Activated T-cell treated with anti-CD3 and anti-CD28 coated beads for 1 hour (primary cell): ENCODE measurements at places on chromosomes 1 and 21.

- no peak for DNase-seq
These were observed 72.7 kb downstream of the HUNK start for GRCh38 chr21:31945546-31945945.

GRCh38 chr1:229440851-229441537, 7.1 kb upstream of the ACTA1 start:
- no peak for DNase-seq

DNA sequence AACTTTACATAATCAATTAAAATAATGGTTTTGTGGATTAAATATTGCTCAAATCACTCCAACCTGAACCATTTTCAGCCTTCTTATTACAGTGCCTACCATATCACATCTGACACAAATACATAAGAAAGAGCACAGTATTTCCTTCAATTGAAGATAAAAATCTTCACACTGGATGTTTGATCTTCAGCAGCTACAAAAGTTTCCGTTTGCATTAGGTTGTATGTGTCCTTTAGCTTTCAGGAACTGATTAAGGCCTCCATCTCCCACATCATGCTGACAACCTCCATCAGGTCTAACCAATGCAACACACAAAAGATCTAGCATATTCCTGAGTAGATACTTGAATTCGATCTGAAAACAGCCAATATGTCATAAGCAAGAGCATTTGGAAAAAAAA, 195.1 kb upstream of the NR5A2 start:
- DNase-seq: no peak

DNA sequence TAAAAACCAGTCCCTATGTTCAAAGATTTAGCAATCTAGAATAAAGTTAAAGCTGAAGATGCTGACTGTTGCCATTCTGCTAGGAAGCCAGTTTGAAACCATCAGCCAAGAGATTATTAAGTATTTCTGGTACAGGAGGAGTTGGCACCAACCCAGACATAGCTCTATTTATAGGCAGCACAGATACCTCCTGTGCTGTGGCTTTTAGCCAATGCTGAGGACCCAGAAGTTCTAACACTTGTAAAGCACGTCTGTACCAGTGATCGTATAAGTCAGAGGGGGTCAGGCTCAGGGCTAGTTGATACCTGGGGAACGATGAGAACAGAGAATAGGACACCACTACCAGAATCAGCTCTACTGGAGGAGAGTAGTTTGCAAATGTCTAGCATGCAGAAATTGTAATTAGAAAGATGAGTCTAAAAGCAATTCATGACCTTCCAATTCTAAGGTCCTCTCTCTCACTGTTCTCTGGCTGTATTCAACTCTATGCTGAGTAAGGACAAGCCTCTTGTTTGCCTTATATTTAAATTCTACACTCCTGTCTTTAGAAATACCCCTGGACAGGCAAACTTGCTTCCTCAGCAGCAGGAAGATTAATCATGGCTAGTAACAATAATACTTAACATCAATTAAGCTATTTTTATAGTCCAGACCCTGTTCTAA, 96.8 kb upstream of the PALMD start:
- DNase-seq: no peak

- no peak for DNase-seq
These were observed 86.1 kb upstream of the PBX1 start for GRCh38 chr1:164472841-164473240.

DNA sequence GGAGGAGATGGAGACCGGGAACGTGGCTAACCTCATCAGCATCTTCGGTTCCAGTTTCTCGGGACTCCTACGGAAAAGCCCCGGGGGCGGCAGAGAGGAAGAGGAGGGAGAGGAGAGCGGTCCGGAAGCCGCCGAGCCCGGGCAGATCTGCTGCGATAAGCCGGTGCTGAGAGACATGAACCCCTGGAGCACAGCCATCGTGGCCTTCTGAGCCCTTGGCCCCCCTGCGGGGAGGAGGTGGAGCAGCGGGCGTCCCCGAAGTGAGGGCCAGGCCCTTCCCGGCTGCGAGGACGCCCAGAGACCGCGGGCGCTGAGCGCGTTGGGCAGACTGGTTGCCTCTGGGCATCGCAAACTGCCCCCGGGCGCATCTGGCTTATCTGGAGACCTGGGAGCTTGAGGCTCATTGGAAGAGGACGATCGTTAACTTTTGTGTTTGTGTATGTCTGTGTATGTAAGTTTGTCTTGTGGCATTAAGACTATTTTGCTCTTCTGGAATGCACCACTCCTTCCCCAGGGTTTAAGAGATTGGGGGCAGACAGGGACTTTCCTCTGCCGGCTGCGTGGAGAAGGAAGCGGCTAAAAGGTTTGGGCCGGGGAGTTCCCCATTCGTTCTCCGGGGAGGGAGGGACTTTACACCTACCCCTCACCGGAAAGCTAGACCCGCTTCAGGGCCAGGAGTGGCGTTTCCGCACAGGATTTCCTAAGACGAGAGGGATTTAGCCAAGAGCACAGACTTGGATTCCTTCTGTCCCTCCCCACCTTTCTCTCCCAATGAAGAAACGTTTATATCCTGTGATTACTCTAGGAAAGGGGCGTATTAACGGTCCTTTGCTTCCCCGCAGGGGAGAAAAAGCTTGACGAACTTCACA, 1.4 kb downstream of the IER5 start:
- peak; percentile 52 for DNase-seq

- DNase-seq: no peak
These were observed 38.6 kb downstream of the NFIA start for GRCh38 chr1:61120998-61121397.

DNA sequence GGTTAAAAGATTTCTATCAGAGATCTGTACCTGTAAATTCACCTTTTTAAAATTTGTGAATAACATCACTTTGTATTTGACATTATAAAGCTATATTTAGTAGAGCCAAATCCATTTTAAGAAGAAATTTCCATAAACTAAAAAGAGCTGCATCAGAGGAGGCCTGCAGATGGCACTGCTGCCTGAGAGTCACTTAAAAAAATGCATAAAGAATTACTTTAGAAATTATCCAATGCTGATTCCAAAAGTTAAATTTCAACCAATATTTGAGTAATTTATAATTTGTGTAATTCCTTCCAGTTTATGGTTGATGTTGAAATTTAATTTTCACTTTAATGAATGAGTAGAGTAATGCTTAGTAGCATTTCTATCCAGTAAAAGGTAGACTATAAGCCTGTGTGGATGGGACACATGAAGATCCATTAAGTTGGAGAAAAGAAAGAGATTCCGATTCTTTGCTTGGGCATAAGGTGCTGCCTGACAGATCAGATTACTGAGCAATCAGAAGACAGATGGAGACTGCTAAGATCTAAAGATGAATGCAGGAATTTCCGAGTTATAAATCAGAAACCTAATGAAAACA, 20.7 kb upstream of the RPE65 start:
- no peak for DNase-seq

- no peak for DNase-seq
These were observed 631 bp upstream of the KRTAP10-9 start for GRCh38 chr21:44626262-44626661.

DNA sequence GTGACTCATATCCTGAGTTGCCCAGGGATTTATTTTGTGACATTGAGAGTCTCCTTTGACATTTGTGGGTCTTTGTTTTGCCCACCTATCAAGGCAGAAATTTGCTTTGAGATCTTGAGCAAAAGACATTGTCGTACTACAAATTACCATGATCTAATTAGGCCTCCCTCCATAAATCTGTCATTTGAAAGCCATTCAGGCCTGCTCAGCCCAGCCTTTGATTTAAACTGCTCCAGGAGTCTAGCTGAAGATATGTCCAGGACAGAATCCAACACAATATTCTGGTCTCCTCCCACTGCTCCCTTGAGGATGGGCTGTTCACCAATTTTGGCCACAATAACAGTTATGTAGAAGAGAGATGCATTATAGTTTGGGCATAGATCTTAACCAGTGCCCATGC, 86.7 kb downstream of the PROX1 start:
- no peak for DNase-seq

DNA sequence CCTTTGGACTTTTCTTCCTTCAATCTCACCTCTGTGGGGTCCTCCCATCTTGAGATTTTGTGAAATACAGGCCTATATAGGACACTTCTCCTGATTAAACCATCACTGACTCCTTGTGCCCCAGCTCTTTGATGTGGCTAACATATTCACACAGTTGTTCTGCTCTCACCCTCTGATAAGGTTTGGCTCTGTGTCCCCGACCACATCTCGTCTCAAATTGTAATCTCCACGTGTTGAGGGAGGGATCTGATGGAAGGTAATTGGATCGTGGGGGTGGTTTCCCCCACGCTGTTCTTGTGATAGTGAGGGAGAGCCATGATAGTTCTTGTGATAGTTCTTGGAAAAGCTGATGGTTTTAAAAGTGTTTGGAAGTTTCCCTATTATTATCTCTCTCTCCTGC, 19.7 kb downstream of the LRRC7 start:
- no peak for DNase-seq

DNA sequence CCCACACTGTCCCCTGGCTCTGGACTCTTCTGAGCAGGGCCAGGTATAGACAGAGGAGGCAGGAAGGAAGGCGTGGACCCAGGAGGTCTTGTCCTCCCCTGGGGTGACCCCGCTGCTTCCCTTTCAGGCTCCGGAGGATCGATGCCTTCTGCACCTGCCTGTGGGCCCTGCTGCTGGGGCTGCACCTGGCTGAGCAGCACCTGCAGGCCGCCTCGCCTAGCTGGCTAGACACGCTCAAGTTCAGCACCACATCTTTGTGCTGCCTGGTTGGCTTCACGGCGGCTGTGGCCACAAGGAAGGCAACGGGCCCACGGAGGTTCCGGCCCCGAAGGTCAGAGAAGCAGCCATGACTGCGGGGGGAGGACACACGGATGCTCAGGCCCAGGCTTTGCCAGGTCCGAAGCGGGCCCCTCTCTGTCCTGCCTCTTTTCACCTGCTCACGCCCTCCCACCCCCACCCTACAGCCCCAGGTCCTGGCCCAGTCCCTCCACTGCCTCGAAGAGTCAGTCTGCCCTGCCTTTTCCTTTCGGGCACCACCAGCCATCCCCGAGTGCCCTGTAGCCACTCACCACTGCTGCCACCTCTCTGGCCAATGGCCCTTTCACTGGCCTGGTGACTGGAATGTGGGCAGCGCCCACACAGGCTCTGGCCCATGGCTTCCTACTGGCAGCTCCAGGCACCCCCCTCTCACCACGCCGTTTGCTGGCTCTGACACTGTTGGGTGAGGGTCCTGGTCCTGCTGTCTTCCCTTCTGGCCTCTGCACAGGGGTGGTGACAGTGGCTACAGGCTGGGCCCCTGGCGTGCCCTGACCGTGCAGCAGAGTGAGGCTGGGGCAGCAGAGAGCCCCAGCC, 13.5 kb downstream of the TMEM201 start:
- no peak for DNase-seq

- no peak for DNase-seq
These were observed 10.1 kb upstream of the PROK1 start for GRCh38 chr1:110440877-110441276.

GRCh38 chr1:245583575-245584330, 429.0 kb downstream of the KIF26B start:
- no peak for DNase-seq
